ENCODE measurements at places on chromosomes 6 and 20. TPM values are rescaled to one million over a fixed set of nuclear protein-coding genes. Genes with fewer than 3 reads are reported as not detected.

Gene THBD
- total RNA-seq = not detected

Gene XKR7
- total RNA-seq = not detected

Gene CCND3
- 468 TPM for total RNA-seq

Gene KCNK17
- total RNA-seq = not detected

Gene AVP
- total RNA-seq = not detected

Gene COL12A1
- not detected for total RNA-seq

Gene SCRT2
- not detected for total RNA-seq

Gene RPP21
- total RNA-seq = 41.1 TPM

Gene OOEP
- total RNA-seq = 1.0 TPM

Gene YWHAB
- 278 TPM for total RNA-seq

Gene MAK
- total RNA-seq = 0.17 TPM

Gene MAS1
- not detected for total RNA-seq

Gene RSPO3
- not detected for total RNA-seq

Gene CALHM6
- total RNA-seq = 86.6 TPM

Gene GSTA2
- not detected for total RNA-seq

Gene MAFB
- 0.12 TPM for total RNA-seq

Gene WFDC2
- total RNA-seq = 0.34 TPM

Gene CCN6
- not detected for total RNA-seq

Gene NFYA
- 33.3 TPM for total RNA-seq

Gene GDAP1L1
- not detected for total RNA-seq

Gene FILIP1
- total RNA-seq = not detected

Gene ERVFRD-1
- total RNA-seq = not detected

Gene TAB2
- 266 TPM for total RNA-seq

Gene TRIM40
- total RNA-seq = not detected

Gene LY6G6D
- total RNA-seq = not detected

Gene HLA-G
- 3.2 TPM for total RNA-seq

Gene OTOR
- not detected for total RNA-seq

Gene KIF25
- not detected for total RNA-seq

Gene PRDM13
- total RNA-seq = not detected

Gene GJA10
- total RNA-seq = 0.15 TPM

Gene CAGE1
- total RNA-seq = not detected

Gene C6orf47
- 25.7 TPM for total RNA-seq

Gene FAM217A
- not detected for total RNA-seq

Gene BCKDHB
- total RNA-seq = 14.3 TPM

Gene CDSN
- total RNA-seq = not detected

Gene SIRPG
- total RNA-seq = 70.7 TPM

Gene HSPA12B
- not detected for total RNA-seq

Gene ZC2HC1B
- not detected for total RNA-seq

Gene NELFCD
- 73.7 TPM for total RNA-seq

Gene BPIFB2
- not detected for total RNA-seq

Gene DEFB124
- not detected for total RNA-seq

Gene TRIM31
- not detected for total RNA-seq

Gene CPXM1
- 0.49 TPM for total RNA-seq
